ENCODE measurements at places on chromosomes 6 and 20.

DNA sequence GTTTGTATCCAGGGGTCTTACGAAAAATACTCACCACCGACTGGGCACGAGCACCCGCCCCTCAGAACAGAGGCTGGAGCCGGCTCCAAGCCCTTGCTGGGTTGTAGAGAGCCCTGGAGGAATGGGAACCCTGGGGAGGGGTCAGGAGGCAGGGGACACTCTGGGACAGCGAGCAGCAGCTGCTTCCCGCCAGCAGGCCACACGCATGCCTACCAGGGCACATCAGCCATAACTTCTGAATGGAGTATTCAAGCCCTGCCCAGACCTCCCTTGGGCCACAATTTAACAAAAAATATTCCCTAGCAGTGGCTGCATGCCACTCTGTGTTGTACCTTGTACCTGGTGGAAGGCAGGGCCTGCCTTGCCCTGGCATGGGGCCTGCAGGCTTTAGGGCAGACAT is 31.6 kb upstream of the CD93 start:
- no peak for ATAC-seq

DNA sequence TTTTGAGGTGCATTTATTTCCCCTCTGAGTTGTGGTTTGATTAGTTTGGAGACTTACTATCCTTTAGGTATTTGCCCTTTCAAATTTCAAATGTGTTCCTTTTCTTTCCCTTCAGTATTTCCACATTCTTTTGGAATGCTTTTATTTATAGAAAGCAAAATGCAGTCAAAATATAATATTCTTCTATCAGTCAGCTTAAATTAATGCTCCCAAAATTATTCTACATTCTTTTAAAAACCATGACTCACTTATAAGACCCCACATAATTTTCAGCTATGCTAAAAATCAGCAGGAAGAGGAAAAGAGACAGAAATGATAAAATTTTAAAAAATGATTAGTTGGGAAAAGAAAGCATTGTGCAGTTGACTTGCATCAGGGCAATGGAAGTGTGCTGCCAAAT is 180.0 kb upstream of the SMLR1 start:
- no peak for ATAC-seq

GRCh38 chr6:70563530-70563929 is 3.2 kb upstream of the SDHAF4 start:
- peak; percentile 27 for ATAC-seq

DNA sequence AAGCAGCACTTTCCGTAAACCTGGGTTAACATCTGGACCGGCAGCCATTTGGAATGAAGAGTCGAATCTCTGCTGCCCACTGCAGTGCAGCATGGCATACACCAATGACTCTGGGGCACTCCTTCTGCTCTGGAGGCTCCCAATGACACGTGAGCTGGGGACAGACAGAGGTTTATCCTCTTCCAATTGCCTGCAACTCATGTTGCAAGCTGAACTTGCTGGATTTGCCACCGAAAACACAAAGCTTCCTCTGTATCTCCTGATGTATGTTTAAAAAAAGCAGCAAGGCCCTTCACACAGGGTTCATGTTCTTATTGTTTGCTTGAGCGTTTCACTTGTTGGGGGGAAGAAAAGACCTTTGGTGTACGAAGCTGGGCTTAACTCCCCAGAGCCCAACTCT is 10.8 kb downstream of the NCOA5 start:
- ATAC-seq, result no peak

- no peak for ATAC-seq
Observed at GRCh38 chr20:34047917-34048316, 54.2 kb downstream of the RALY start.

GRCh38 chr20:63481503-63481902 is 9.0 kb upstream of the KCNQ2 start:
- ATAC-seq, result no peak

- peak; percentile 5 for ATAC-seq
Observed at GRCh38 chr6:45590696-45591184, 213.0 kb upstream of the SUPT3H start.

DNA sequence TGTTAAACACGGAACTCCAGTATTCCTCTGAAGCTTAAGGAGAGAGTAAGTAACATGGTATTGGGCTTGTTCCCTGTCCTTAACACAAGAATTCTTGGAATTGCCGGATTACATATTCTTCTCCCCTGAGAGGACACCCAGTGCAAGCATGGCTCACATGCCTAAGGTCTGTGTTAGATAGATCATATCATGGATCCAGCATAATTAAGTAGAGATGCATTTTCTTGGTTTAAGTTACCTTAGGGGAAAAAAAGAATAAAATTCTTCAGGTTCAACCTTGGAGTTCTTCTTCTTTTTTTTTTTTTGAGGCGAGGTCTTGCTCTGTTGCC is 53.9 kb downstream of the AKAP12 start:
- ATAC-seq, result no peak

DNA sequence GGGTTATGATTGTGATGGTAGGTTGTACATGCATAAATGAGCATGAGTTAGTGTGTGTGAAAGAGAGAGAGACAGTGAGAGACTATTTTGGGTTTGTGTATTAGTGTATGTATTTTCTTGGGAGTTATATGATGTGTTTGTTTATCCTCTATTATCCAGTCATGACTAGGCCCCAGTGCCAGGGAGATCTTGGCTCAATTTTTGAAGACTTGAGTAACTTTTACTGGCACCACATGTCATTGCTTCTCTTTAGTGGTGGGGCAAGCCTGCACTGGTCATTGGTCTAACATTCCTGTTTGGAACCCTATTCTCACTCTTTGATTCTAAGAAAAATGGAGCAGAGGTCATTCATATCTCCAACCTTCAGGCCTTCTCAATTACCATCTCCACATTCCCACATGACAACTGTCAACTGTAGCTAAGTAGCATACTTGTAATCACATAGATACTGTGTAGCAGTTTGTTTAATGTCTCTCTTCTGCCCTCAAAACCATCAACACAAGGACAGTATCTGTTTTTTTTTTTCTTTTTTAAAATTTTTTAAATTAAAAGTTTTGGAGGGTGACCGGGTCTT is 8.8 kb downstream of the L3MBTL1 start:
- no peak for ATAC-seq

- peak; percentile 37 for ATAC-seq
Observed at GRCh38 chr6:88179692-88180091, 13.5 kb upstream of the CNR1 start.

DNA sequence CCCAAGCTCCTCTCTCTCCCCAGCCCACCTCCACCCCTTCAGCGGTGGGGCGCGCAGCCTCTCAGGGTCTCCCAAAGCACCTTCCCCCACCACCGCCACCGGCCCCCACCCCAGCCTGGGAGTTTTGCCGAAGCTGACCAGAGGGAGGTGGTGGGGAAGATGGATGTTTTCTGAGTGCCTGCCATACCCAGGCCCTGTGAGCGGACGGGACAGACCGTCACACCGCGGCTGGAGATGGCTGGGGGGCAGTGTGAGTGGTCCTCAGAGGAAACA is 5.7 kb downstream of the C20orf204 start:
- ATAC-seq, result no peak

DNA sequence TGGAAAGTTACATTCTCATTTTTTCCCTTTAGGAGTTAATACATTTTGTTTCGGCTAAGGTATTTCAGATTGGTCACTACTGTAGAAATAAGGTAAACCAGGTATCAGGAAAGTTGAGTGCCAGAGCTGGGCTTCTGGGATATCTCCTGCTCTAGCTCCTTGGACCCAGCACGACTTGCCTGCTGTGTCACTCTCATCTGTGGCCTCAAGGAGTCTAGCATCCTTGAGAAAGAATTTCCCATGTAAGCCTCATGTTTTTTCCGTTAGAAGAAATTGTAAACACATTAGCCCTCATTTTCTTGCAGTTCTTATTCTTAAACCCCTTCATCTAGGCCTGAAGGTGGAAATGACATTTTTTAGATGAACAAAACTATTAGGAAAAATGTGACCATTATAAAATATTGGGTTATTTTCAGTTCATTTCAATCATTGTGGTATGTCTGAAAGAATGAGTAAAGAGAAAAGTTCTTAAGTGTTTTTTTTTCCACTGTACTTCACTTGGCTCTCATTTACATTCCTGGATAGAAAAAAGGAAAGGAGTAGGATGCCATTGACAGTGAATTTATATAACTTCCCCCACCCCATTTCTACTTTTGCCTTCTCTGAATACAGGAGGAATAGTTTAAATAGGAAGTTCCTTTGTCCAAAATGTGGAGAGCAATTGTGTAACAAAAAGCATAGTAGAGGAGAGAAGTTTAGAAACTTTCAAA is 46.7 kb downstream of the CD2AP start:
- no peak for ATAC-seq

DNA sequence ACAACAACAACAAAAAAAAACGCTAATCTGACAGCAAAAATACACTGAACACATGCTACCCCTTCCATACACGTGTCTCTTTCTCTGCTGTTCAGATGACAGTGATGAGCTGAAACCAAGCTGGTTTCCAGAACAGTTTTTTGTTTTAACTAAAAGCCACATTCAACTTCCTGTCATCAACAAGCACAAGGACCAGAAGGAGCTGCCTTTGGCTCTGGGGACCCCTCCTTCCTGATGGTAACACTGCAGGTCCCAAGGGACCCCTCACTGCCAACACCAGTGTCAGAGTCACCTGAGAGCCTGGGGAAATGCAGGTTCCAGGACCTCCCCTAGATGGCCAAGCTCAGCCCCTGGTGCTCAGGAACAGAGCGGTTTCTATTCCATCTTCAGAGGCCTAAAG is 6.0 kb downstream of the CST7 start:
- ATAC-seq, result no peak

- ATAC-seq, result peak; percentile 53
Observed at GRCh38 chr20:36421641-36422040, 115.5 kb downstream of the DLGAP4 start.

DNA sequence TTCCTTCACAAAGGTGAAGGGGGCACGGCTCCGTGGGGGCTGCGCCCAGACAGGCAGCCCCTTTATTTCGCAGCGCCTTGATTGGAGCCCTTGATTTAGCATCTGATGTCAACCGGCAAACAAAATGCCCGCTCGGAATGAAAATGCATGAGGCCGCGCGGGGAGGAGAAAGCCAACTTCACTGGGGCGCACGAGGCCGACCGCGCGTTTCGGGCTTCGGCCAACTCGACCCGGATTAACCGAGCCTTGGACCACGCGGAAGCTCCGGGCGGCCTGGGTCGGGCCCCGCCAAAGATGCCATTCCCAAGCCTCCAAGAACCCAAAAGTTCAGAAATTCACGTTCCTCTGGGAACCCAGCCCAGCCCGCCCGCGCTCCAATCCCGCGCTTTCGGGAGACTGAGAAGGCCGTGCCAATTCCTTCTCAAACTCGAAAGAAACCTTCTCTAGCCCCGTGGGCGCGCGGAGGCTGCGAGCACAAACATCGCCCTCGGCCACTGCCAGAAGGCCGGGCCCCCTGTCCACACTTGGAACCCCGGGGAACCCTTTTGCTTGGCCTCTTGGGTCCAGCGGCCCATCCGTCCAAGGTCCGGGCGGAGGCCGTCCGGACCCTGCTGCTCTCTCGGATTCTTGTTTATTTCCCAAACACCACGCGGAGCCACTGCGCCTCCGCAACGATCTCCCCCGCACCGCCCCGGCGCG is 879 bp upstream of the INSM1 start:
- no peak for ATAC-seq

DNA sequence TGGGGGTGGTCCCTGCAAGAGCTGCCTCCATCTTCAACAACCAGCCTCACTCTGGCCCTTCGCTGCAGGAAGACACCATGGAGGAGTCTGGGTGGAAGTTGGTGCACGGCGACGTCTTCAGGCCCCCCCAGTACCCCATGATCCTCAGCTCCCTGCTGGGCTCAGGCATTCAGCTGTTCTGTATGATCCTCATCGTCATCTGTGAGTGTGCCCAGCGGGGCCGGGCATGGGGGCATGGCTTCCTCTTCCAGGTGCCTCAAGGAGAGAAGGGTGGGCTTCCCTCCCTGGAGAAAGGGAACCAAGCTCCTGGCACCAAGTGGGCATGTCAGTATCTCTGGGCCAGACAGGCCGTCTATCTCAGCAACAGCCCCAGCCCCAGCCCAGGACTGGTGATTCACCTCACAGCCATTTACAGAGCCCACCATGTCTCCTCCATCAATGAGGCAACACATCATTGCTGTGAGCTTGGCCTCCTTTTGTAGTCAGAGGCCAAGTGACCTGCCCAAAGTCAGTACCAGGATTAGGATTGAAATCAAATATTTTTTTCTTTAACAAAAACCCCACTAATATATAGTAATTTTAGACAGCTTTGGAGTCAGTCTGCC is 40.2 kb downstream of the TM9SF4 start:
- no peak for ATAC-seq

- no peak for ATAC-seq
Observed at GRCh38 chr6:13411484-13411883, 75.9 kb downstream of the GFOD1 start.

Data from esophagus mucosa (tissue), 1 donor.